ENCODE measurements at places on chromosomes 7 and 10. TPM values are rescaled to one million over a fixed set of nuclear protein-coding genes. Genes with fewer than 3 reads are reported as not detected.

The ATG9B gene
- total RNA-seq: 34.1 TPM

The GNAT3 gene
- total RNA-seq: not detected

The CLEC5A gene
- total RNA-seq: 0.49 TPM

The CCDC71L gene
- total RNA-seq: 52.5 TPM

The RPS24 gene
- total RNA-seq: 3,291 TPM

The SCIN gene
- 0.74 TPM for total RNA-seq

The OPN1SW gene
- not detected for total RNA-seq

DNA sequence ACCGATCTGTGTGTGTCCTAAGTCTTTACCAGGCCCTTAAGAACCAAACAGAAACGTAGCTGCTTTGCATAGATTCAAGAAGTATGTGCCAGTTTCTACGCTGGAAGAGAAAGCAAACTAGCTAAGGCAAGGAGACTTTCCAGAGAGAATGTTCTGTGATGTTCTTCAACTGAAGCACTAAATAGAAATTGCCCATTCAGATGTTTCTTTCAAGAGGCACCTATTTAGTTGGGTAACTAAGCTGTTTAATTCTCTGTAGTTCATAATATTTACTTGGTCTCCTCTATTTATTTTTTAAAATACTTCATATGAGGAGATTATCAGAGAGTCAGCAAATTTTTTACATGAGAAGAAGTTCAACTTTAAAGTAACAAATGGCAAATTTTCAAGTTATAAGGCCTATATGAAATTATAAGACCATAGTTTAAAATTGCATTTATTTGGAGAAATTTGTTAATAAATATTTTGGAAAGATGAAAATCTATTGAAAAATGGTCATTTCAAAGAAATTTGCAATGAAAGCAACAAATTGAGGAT is 279.0 kb downstream of the NEBL start:
- DNase-seq: no peak

- no peak for DNase-seq
Observed at GRCh38 chr10:71084818-71085126, 127.6 kb upstream of the UNC5B start.

GRCh38 chr7:116812860-116813259 is 49.5 kb upstream of the CAPZA2 start:
- DNase-seq: no peak

DNA sequence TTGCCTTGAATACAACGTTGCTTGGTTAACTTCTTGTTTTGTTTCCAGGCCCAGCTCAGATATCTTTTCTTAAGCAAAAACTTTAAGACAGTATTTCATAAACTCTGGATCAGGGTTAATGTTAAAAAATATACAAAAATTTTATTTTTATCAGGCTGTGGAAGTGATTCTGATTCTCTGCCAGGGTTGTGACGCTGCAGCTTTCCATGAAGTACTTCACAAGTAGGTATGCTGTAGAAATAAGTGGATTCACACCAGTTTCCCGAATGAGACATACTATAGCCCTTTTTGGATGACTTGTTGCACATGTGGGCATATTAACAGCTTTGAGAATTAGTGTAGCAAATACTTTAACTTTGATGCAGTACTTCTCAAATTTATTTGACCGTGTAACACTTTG is 70.1 kb downstream of the CDK14 start:
- no peak for DNase-seq

DNA sequence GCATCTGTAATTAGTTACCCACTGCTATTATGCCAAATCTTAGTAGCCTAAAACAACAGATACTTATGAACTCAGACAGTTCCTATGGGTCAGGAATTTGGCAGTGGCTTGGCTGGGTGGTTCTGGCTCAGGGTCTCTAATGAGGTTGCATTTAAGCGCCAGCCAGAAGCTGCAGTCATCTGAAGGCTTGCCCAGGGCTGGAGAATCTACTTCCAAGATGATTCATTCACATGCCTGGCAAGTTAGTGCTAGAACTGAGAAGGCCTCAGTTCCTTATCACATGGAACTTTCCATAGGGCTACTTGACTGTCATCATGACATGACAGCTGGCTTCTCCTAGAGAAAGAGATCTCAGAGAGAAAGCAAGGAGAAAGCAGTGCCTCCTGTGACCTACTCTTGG is 121.3 kb downstream of the AVL9 start:
- DNase-seq: no peak

DNA sequence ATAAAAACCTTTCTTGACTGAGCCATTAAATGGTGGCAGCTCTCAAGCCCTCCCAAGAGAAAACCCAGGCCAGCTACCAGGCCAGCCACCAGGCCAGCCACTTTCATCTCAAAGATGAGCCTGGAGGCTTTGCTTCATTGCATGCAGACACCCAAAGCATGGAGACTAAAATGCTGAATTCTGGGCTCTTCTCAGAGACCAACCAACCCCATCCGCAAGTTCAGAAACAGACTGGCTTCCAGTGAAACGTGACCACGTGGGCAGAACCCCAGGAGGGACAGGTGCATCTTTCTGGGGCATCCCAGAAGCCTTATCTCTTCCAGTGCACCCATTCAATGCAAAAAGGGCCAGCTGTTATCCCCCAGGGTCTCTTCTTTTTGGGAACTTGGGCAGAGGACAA is 20.9 kb downstream of the CHST15 start:
- no peak for DNase-seq

- DNase-seq: no peak
Observed at GRCh38 chr10:12703126-12703525, 298.4 kb downstream of the CCDC3 start.

GRCh38 chr7:106009503-106010226 is 46.6 kb downstream of the CDHR3 start:
- no peak for DNase-seq

- DNase-seq: no peak
Observed at GRCh38 chr7:84582747-84583146, 388.2 kb upstream of the SEMA3A start.

All from vagina (tissue), 2 donors.